Activated CD4-positive, alpha-beta memory T cell treated with anti-CD3 and anti-CD28 coated beads for 36 hours (primary cell): ENCODE measurements at places on chromosomes 12 and 14.

DNA sequence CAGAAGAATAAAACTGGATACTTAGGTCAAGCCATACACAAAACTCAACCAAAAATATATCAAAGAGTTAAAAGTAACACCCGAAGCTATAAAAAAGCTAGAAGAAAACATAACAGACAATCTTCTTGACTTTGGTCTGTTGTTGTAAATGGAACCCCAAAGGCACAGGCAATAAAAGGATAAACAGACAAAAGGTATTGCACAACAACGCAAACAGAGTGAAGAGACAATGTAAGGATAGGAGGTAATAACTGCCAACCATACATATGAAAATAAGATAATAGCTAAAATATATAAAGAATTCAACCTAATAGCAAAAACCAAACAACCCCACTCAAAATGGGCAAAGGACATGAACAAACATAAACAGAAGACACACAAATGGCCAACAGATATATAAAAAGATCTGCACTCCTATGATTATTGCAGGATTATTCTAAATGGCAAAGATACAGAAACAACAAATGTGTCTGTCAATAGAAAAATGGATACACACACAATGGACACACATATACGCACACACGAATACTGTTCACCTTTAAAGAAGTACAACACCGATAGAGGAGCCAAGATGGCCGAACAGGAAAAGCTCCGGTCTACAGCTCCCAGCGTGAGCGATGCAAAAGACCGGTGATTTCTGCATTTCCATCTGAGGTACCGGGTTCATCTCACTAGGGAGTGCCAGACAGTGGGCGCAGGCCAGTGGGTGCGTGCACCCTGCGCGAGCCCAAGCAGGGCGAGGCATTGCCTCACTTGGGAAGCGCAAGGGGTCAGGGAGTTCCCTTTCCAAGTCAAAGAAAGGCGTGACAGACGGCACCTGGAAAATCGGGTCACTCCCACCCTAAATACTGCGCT is 1137.1 kb downstream of the FSCB start:
- DNase-seq, result no peak

DNA sequence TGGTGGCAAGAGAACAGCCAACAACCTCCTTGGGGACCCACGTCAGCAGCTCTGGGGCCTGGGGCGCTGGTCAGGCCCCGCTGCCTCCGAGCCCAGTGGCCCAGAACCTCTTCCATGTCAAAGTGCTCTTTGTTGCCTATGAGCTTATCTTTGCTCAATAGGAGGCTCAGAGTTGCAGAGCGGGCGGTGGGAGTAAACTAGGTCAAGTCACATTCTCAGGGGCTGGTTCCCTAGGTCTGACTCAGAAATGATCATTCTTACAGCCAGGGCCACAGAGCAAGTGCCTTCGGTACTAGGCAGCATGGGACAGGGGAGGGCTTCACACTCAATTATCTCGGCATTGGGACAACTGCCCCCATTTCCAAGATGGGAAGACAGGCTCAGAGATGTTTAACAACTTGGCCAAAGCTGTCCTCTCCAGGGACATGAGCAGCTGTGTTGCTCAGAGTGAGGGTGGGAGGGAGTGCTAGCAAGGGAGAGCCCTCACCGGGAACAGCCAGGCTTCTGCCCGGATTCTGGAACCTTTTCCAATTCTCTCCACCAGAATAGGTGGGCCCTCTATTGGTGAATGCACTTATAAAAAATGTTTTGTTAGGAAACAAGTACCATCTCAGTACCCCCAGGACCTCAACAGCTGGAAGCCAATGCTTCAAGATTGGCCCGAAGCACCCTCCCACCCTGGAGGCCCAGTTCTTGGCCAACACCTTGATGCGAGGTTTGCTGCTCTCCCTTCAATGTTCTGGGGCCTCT is 11.9 kb downstream of the SLC25A29 start:
- no peak for DNase-seq

DNA sequence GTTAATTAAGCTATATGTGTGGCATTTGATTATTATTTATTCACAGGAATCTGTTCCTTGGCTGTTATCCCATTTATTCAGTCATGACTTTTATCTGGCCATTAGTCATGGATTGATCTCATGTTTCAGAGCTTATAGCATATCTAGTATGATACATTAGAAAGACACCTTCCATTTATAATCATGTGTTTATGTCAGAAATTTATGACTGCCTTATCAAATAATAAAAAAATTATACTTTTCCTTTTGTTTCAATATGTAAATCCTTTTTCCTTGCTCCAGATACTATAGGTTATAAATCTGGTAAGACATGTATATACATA is 248.0 kb upstream of the PDE3A start:
- DNase-seq, result no peak

DNA sequence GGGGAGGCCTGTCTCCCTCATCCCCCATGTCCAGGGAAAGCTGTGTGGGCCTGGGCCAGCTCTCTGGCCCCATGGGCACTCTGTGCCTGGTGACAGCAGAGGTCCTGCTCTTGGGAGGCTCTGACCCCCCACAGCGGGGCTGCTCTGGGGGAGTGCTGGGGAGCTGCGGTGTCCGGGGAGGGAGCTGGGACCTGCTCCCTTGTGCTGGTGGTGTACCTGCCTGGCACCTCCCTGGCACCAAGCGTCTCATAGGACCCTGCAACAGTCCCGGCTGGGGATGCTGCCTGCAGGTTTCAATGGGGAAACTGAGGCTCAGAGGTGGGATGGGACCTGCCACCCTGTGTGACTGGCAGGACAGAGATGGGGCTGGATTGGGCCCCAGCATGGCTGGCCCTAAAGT is 111.3 kb downstream of the KIF26A start:
- DNase-seq, result no peak
